Right renal cortex interstitium (tissue), 3 donors: ENCODE measurements at places on chromosomes 3 and 15. TPM values are rescaled to one million over a fixed set of nuclear protein-coding genes. Genes with fewer than 3 reads are reported as not detected.

- DNase-seq, result no peak
Observed at GRCh38 chr3:120224237-120224636, 60.8 kb downstream of the GPR156 start.

DNA sequence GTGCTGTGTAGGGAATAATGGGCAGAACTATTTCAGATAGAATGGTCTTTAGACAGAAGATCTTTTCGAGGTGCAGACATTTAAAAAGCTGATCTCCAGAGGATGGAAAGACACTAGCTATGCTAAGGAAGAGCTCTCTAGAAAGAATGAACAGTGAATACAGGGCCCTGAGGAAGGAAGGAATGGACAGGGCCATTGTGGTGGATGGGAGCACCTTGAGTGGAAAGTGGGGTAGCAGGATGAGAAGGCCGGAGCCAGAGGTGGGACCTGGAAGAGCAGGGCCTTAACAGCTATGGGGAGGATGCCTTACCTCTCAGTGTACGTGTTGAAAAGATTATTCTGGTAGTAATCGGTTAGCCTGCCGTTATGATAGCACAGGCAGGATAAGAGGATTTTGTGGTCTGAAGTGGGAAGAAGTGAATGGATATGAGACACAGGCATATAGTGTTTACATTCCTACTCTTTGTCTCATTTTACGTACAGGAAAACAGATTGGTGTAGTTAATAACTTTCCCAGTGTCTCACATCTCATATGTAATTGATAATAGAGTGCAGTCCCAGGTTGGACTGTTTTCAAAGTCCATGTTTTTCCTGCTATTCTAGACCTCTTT lies 172.4 kb downstream of the KLHL25 start:
- no peak for DNase-seq

Gene GTF2A2
- 144 TPM for polyA plus RNA-seq

Gene ITGB5
- polyA plus RNA-seq, result 108 TPM

GRCh38 chr15:98391568-98391967 lies 256.8 kb upstream of the IGF1R start:
- no peak for DNase-seq

DNA sequence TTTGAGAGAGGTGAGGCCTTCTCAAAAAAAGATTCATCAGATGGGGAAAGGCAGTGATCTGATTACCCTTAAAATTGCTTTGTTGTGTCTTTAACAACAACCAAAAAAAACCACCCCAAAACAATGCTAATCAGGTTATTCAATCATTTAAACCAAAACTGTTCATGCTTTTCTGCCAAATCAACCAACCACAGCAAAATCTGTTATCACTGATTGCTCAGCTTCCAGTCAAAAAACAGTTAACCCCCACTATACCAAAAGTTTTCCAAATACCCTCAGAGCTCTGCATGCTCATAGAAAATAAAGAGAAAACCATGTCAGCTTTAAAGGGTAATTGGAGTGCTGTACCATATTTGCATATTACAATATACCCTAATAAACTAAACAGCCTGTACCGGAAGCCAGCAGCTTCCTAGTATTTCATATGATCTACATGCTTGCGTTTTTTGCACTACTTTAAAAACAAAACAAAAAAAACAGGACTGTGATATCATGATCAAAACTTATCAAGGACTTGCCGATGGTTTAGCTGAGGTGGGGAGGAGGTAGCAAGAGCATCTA lies 22.8 kb downstream of the SATB1 start:
- no peak for DNase-seq

Gene HHATL
- polyA plus RNA-seq, result 0.82 TPM

Gene ATG7
- polyA plus RNA-seq, result 27.1 TPM

Gene FANCI
- 38.3 TPM for polyA plus RNA-seq

GRCh38 chr3:50652709-50653108 lies 22.0 kb upstream of the DOCK3 start:
- DNase-seq, result no peak

DNA sequence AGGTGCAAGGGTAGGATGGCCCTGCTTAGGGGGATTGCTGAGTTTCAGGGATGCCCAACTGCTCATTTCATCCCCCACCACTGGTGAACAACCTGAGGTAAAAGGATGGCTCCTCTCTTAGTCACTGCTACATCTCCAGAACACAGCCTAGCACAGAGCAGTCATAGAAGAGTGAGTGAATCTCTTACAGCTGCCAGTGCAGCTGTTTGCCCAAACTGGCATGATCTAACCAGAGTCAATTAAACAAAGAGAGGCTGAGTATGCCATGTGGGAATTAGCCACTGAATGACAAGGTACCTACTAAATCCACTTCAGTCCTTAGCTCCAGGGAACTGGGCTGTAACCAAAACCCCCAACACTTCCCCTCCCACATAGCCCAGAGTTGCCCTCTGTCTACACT lies 6.8 kb upstream of the NCKIPSD start:
- DNase-seq, result no peak

GRCh38 chr3:160098261-160098908 lies 109.8 kb downstream of the IL12A start:
- DNase-seq, result no peak

- DNase-seq, result no peak
Observed at GRCh38 chr15:83320844-83321243, 36.4 kb upstream of the BNC1 start.

GRCh38 chr15:83458381-83458780 lies 11.2 kb downstream of the SH3GL3 start:
- peak; percentile 44 for DNase-seq

Gene ALDH1A2
- polyA plus RNA-seq, result 287 TPM

DNA sequence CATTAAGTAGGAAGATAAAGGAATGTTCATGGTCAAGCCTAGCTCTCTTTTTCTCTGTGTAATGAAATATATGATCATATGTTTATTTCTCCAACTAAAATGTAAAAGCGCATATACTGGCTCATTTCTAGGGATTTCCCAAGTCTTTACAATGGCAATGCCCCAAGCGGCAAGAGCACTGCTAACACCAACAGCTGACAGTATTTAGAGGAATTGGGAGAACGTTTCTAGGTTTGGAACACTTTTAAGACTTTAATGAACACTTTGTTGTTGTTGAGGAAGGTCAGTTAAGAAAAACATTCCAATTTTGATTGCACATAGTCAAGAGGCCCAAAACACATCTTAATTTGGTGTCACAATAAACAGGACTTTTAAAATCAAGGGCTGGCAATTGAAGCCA lies 132.7 kb downstream of the ATP8B4 start:
- no peak for DNase-seq

GRCh38 chr15:35481064-35481463 lies 64.9 kb downstream of the DPH6 start:
- no peak for DNase-seq

DNA sequence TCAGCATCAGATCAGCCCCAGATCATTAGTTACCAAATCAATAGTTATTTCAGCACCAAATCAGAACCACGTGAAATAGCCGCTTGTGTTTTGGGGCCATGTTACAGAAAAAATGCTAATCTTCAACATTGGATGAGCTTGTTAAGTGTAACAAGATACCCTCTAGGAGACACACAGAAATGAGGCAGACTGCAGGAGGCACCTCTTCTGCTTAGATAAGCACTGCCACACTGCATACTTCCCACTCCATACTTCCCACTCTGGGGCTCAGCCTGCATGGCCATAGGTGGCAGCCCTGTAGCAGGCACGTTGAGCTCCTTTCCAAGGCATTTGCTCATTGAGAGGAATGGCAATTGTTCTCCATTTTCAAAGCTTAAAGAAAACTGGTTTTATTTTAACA lies 73.3 kb downstream of the CHCHD6 start:
- no peak for DNase-seq

- DNase-seq, result no peak
Observed at GRCh38 chr15:65416845-65417416, 5.8 kb downstream of the IGDCC4 start.

Gene LTK
- 1.6 TPM for polyA plus RNA-seq

DNA sequence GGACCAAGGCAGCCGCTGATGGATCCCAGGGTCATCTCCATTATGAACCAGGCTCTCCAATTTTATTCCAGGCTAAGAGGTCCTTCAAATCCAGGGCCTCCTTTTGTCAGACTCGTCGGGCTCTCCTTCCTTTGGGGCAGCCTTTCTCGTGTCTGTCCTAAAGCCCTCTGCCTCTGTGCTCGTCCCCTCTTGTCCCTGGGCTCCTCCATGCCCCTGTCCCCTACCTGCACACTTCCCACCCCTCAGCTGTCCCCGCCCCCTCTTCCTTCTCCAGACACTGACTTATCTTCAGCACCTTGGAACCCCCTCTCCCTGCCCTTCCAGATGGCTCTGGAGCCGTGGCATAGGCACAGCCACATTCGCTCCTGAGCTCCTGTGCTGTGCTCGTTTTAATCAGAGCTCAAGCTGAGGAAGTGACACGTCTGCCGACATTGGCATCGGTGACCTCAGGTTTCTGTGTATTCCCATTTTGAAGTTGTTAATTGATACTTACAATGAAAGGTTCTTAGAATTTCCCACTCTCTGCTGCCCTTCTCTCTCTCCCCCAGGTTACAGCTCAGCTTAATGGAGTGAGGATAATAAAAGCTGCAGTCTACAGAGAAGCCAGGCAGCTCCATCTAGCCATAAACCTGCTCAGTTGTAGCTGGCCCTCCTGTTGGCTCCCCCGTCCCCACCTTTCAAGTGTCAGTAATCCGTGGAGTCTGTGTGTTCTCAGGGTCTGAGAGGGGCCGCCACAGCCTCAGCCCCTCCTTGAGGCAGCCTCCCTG lies 51.1 kb upstream of the SEC22A start:
- no peak for DNase-seq

Gene AGBL1
- 0.10 TPM for polyA plus RNA-seq

Gene GATA2
- polyA plus RNA-seq, result 38.9 TPM

DNA sequence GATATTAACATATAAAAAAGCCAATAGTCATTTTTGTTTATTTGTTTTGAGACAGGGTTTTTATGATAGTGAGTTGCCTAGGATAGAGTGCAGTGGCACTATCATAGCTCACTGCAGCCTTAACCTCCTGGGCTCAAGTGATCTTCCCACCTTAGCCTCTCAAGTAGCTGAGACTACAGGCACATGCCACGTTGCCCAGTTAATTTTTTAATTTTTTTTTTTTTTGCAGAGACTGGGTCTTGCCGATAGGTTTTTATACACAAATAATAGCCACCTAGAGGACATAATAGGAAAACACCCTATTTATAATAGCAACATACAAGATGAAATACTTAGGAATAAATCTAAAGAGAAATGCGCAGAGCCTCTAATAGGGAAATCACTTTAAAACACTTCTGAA lies 13.3 kb downstream of the EIF3J start:
- DNase-seq, result no peak

Gene EEFSEC
- 24.8 TPM for polyA plus RNA-seq

DNA sequence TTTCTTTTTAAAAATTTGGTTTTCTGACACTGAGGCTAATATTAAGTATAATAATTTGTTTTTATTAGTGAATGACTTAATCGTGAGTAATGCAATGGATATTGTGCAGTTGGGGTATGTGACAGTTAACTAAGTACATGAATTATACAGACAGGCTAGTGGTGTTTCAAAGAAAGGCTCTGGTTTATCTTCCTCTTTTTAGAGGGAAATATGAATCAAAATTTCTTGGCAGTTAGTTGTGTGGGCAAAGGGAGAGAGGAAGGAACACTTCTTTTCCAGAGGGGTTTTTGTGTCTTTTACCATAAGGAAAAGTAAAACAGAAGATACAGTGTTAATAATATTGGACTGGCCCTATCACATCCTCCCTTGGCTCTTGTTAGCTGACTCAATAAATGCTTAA lies 2.7 kb downstream of the ZNF654 start:
- DNase-seq, result no peak

Gene CTXND1
- polyA plus RNA-seq, result 13.4 TPM

DNA sequence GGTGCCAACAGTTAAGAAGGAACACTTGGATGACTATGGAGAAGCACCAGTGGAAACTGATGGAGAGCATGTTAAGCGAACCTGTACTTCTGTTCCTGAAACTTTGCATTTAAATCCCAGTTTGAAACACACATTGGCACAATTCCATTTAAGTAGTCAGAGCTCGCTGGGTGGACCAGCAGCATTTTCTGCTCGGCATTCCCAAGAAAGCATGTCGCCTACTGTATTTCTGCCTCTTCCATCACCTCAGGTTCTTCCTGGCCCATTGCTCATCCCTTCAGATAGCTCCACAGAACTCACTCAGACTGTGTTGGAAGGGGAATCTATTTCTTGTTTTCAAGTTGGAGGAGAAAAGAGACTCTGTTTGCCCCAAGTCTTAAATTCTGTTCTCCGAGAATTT lies 3.0 kb downstream of the SKIL start:
- DNase-seq, result no peak

DNA sequence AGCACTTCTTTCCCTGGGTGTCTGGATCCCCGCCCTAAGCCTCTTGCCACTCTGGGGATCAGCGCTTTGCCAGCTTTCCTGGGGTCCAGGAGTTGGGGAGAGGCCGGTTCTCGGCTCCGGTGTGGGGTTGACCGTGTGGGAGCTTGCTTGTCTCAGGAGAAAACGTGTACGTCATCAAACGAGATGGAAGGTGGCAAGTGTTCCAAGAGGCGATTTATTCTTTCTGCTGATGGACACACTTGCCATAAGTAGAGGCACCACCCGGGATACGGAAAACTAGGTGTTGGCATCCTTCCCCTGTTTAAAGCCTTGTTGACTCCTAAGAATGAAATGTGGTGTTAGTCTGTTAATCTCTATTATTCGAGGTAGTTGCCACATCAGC lies 295 bp downstream of the ZWILCH start:
- DNase-seq, result no peak

DNA sequence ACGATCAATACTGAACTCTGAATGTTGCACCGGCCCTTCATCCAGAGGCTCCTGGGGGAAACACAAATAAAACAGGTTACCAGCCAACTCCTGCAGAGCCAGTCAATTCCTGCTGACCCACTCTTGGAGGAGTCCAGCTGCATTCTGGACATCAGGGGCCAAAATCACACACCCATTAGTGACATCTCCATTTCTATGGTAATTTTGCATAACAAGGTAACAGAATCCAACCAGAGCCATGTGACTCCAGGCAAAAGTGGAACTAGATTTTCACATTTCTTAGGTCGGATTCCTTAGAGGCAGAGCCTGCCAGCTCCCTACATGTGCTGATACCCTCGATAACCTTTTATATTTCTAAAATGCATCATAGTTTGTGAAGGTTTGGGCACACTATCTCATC lies 119.2 kb upstream of the CTNNB1 start:
- no peak for DNase-seq

DNA sequence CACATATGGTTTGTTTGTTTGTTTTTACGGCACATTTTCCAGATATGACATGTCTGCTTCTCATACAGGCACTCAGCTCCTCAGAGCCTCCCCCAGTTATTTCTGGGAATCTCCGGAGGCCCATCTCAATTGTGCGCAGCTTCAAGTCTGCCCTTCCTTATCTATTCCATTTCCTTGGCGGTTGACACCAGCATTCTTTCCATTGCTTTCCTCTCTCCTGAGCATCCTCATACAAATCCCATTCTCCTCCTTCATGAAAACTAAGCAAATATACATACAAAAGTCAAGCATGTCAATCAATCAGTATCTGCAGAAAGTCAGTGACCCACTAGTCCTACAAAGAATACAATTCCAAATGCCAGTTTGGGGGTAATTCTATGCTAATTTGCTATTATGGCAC lies 166.7 kb downstream of the SQOR start:
- DNase-seq, result no peak

Gene CYP11A1
- 1.6 TPM for polyA plus RNA-seq
